GF-D8 (cell line): ENCODE measurements at places on chromosomes 13 and 19.

DNA sequence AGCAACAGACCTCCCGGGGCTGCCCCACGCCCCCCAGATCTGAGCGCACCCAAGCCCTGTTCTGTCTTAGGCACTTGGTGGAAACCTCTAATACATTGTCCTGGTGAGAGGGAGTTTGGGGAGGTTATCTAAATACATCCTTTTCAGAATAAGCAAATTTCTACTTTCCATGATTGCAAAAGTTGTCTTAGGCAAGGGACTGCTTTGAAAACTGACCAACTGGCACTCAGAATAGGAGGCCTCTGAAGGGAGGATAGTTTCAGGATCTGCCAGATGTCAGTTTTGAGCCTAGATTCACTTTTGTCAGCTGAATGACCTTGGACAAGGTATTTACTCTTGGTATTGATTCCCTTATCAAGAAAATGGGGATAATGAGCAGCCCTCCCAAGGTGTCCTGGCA, 11.8 kb downstream of the SERP2 start:
- no peak for DNase-seq

DNA sequence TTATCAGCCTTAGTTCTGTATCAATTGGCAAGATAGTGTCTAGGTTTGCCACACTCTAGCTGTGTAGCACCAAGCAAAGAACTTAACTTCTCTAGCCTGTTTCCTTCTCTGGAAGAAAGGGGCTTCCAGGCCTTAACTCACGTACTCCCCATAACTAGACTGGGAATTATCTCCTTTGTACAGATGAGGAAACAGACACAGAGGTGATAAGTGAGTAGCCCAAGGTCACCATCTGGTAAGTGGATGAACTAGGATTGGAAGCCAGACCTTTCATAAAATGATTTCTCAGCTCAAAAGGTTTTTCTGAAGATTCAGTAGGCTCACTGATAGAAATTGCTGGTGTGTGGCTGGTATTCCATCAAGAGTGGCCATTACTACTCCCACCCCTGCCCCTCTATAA, 3.1 kb downstream of the ZNF428 start:
- no peak for DNase-seq

GRCh38 chr19:1524287-1524971, 552 bp downstream of the PLK5 start:
- DNase-seq = no peak

GRCh38 chr13:50894504-50894903, 15.1 kb upstream of the RNASEH2B start:
- DNase-seq = no peak

DNA sequence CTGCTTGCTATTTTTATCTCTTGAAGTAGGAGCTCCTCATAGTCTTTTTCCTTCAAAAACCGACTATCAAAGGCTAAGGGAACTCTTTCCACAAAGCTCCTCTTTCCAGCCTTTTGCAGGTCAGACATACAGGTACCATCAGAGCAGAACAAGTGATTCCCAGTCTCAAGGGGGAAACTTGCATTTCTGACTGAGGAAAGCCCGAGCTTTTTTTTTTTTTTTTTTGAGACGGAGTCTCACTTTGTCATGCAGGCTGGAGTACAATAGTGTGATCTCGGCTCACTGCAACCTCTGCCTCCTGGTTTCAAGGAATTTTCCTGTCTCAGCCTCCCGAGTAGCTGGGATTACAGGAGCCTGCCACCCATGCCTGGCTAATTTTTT, 32.0 kb downstream of the RUBCNL start:
- DNase-seq = no peak

DNA sequence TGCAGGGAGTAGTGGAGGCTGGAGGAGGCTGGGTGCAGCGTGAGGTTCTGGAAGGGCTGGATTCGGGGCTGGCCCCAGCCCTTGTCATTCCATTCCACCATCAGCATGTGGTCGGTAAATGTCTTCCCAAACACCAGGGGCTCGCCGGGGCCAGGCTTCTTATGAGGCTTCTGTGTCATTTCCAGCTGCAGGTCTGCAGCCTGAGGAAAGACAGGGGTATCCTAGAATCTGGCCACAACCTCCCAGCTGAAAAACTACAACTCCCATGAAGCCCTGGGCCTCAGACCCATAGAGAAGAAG, 4.4 kb downstream of the BCAT2 start:
- DNase-seq = no peak

GRCh38 chr13:40217675-40218074, 448.8 kb downstream of the FOXO1 start:
- DNase-seq = no peak
